ENCODE measurements at places on chromosomes 2 and 18. TPM values are rescaled to one million over a fixed set of nuclear protein-coding genes. Genes with fewer than 3 reads are reported as not detected.
A peak's percentile ranks its signal among the peaks of the same experiment; 100 is the strongest.

DNA sequence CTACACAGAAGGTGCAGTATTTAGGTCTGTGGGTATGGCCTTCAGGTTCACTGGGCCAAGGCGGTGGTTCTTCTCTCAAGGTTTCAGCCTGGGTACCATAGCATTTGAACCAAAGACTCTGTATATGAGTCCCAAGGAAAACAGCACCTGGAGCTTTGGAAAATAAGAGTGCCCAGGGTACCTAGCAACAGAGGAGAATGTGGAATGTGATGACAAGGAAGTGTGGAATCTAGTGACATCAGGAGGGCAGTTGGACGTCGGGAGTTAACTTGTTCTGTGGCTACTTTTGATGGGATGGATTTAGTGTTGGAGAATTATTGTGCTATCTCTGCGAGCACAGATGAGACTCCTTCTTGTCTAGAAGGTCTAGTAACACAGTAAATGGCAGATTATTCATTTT lies 201.2 kb downstream of the NOL4 start:
- H3K27ac ChIP-seq, result peak overlapping the region; percentile 10
- no peak overlapping the region for H3K4me3 ChIP-seq

- H3K4me1 ChIP-seq, result peaks cover 7% of the 10 kb centered on the region
- no peak for DNase-seq
- peaks cover 4% of the 10 kb centered on the region for H3K36me3 ChIP-seq
- H3K27me3 ChIP-seq, result peaks cover 3% of the 10 kb centered on the region
Observed at GRCh38 chr2:23207871-23208270, 177.1 kb upstream of the KLHL29 start.

DNA sequence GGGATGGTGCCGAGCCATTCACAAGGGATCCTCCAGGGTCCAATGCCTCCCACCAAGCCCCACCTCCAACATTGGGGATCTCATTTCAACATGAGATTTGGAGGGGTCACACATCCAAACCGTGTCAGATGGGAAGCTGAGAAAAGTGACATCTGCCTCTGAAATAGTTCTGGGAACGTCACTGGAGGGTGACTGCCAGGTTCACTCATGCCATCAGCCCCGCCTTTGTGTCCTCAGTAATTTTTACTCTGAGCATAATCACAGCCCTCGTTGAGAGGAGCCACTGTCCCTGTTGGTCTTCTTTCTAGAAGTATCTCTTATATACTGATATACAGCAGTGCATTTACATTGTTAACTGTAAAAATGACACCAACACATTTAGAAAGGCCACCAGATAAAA lies 67.4 kb downstream of the KLHL29 start:
- H3K27ac ChIP-seq, result no peak overlapping the region
- no peak for DNase-seq
- H3K27me3 ChIP-seq, result no peaks in the 10 kb centered on the region
- H3K4me1 ChIP-seq, result peaks cover 29% of the 10 kb centered on the region
- H3K4me3 ChIP-seq, result no peak overlapping the region

GRCh38 chr2:240326246-240326645 lies 109.2 kb upstream of the GPC1 start:
- H3K27ac ChIP-seq, result no peak overlapping the region
- H3K4me3 ChIP-seq, result no peak overlapping the region
- H3K27me3 ChIP-seq, result peaks cover 10% of the 10 kb centered on the region
- H3K4me1 ChIP-seq, result peaks cover 6% of the 10 kb centered on the region

DNA sequence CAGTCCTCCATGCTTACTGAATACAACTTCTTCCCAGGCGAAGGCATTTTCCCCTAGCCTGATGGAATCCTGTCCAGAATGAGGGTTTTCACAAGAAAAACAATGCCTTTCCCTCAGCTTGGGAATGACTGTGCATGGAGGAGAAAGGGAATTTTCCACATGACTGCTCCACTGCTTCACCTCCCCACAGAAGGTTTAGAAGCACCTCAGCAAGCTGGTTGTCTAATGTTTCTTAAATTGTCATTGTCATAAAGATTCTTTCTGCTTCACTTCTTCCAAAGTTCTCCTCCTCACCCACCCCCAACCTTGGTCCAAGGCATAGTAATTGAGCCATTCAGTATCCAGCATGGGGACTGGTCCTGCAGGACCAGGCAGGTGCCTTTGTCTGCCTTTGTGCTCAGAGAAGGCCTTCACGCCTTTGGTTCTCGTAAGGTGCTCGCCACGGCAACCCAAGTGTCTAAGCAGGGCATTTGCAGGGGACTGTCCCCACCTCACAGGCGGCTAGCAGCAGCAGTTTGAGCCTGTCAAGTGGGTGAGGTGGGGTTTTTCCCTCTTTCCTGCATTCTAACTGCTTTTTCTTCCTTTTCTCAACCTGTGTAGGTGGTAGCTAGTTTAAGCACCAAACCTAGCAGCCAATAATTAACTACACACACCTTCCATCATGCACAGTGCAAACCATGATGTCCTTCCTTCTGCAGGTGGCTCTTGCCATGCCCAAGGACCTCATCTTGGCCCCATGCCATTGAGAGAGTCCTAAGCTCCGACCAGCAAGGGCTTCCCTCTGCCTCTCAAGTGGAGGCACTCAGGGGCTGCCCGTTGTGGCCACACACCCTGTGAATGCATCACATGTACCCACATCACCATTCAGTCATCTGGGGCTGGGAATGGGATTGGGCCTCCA lies 65.7 kb upstream of the BCL2L11 start:
- no peak for DNase-seq
- no peak overlapping the region for H3K27ac ChIP-seq
- H3K4me1 ChIP-seq, result peaks cover 11% of the 10 kb centered on the region

DNA sequence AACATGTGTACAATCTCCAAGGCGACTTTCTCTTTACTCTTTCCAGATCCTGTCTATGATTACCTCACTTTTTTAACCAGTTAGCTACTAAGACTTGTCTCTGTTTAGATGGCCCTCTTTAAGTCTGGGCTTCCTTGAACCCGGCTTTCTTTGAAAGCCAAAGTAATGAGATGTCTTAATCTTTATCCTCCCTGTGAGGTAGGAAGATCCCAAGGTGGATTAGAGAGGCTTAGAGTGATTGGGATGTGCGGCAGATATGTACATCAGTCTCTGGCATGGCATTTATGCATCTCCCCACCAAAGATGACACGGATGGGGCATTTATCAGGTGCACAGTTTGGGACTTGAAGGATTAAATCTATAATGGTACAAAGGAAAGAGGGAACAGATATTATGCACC lies 186.3 kb downstream of the FSHR start:
- DNase-seq, result no peak
- no peaks in the 10 kb centered on the region for H3K27me3 ChIP-seq
- H3K4me3 ChIP-seq, result no peak overlapping the region
- H3K4me1 ChIP-seq, result no peaks in the 10 kb centered on the region

DNA sequence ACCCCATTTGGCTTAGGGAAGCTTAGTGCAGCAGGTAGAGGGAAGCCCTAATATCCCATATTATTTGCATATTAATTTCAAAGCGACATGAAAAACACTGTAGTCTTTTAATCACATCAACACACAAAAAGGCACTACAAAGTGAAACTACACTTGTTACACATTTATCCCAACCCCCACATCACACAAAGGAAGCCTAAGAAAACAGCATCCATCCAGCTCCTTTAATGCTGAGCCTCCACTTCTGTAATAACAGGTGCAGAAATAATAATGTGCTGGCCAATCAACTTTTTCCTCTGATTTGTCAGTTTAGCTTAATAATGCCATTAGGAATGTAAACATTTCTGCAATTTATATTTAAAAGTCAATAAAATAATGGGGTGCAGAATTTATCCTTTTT lies 274.0 kb downstream of the TCF4 start:
- H3K27ac ChIP-seq, result no peak overlapping the region
- H3K4me3 ChIP-seq, result no peak overlapping the region
- no peak for DNase-seq
- peaks cover 6% of the 10 kb centered on the region for H3K36me3 ChIP-seq

The PCARE gene
- total RNA-seq, result not detected

DNA sequence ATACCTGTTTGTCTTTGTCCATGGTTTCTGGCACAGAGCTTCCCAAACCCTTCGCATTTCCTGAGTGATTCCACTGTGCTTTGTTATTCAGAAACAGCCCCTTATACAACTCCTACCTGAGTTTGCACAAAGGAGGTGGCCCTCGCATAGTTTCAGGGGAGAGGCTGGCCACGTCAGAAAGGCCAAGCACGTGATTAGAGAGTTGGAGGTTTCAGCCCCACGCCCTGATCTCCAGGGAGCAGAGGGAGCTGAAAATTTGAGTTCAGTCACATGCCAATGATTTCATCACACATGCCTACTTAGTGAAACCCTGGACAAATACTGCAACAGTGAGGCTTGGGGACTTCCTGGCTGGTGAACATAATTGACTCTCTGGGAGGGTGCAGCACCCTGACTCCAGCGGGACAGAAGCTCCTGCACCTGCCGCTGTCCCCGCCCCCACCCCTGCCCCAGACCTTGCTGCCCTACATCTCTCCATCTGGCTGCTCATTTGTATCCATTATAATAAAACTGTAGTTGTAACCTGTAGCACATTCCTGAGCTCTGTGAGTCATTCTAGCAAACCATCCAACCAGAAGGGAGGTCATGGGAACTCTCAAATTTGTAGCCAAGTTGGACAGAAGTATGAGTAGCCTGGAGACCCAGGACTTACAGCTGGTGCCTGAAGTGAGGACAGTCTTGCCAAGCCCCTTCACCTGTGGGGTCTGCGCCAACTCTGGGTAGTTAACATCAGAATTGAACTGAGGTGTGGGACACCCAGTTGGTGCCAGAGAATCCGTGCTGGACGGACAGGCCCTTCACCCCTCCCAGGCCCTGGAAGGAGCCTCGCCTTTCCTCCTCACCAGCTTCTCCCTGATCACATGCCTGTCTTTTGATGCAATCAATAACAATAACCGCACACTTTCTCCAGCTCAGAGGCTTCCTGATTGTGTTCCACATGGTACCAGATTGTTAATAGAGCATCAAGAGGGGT lies 224.3 kb downstream of the ANAPC1 start:
- no peaks in the 10 kb centered on the region for H3K27me3 ChIP-seq
- H3K4me3 ChIP-seq, result peak overlapping the region; percentile 65
- peak overlapping the region; percentile 99 for H3K27ac ChIP-seq
- no peak for DNase-seq

The HTR2B gene
- not detected for total RNA-seq

- H3K4me3 ChIP-seq, result no peak overlapping the region
- H3K27ac ChIP-seq, result no peak overlapping the region
- H3K4me1 ChIP-seq, result peaks cover 23% of the 10 kb centered on the region
- H3K36me3 ChIP-seq, result peaks cover 3% of the 10 kb centered on the region
- H3K27me3 ChIP-seq, result no peaks in the 10 kb centered on the region
Observed at GRCh38 chr2:196985511-196986183, 59.1 kb upstream of the PGAP1 start.

DNA sequence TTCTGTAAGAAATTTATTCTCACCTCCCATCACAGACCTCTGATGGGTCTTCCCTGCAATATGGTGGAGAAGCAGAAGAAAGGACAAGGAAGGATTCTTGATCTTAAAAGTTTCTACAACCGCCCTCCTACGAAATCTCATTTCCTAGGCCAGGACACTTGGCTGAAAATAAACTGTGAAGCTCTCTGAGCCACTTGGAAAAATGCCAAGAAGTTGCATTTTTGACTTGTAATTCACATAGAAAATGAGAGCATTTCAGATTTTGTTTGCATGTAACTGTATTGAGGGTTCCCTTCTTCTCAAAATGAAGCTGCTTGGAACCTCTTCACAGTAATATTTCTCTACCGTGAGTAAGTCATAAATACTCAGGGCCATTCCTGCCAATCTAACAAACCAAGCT lies 458.3 kb upstream of the SLC14A2 start:
- DNase-seq, result no peak
- H3K27ac ChIP-seq, result no peak overlapping the region
- H3K4me1 ChIP-seq, result no peaks in the 10 kb centered on the region
- peaks cover 6% of the 10 kb centered on the region for H3K27me3 ChIP-seq
- no peaks in the 10 kb centered on the region for H3K36me3 ChIP-seq

- H3K27ac ChIP-seq, result no peak overlapping the region
- no peak for DNase-seq
- no peak overlapping the region for H3K4me3 ChIP-seq
- no peaks in the 10 kb centered on the region for H3K27me3 ChIP-seq
- no peaks in the 10 kb centered on the region for H3K36me3 ChIP-seq
Observed at GRCh38 chr2:105974812-105975211, 219.3 kb downstream of the UXS1 start.

DNA sequence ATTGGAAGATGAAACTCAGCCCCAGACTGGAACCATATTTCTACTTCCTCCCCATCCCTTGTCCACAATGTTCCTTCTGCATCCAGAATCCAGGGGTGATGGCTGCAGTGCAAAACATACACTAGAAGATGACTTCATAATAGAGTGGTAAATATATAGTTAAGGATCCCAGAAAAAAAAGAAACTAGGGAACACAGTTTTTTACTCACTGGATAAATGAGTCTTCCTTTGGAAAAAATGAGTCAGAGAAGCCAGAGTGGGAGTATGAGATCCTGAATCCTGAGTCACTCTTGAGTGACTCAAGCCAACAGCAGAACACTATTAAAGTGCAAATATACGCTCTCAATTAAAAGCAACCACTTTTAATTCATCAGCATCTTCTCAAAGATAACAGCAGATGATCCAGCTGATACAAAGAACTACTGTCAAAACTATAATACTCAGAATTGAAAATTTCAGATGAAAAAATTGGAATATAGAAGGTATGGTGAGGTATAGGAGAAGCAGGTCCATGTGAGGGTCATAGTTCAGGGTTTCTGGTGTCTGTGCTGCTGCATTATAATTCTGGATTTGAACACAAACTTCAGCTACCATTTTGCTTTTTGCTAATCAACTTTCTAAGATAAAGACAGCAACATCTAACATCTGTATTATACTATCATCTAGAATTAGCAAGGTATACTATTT lies 987.2 kb upstream of the CDH2 start:
- DNase-seq, result no peak
- peaks cover 8% of the 10 kb centered on the region for H3K4me1 ChIP-seq

The G6PC2 gene
- total RNA-seq, result 2.8 TPM

- no peak for DNase-seq
- H3K27me3 ChIP-seq, result no peaks in the 10 kb centered on the region
- peaks cover 19% of the 10 kb centered on the region for H3K4me1 ChIP-seq
- no peak overlapping the region for H3K4me3 ChIP-seq
- H3K36me3 ChIP-seq, result peaks cover 8% of the 10 kb centered on the region
Observed at GRCh38 chr2:33071591-33071990, 124.8 kb downstream of the LTBP1 start.
